ENCODE measurements at places on chromosomes 5 and 9.

DNA sequence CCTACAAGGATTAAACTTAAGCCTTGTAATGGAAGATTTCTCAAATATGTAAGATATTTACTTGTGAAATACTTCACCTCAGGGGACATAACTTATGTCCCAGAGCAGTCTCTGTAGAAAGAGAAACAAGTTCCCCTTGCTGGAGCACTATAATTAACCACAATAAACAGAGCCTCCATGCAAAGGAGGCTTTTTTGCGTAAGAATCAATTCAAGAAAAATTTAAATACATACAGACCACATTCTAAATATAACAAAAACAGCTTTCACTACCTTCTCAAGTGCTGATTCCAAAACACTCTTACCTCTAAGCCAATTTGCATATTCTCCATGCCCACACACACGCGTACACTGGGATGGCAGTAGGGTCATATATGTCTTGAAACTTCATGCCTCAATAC is 30.7 kb upstream of the CCNB1 start:
- H3K36me3 ChIP-seq, result no peaks in the 10 kb centered on the region
- no peak overlapping the region for H3K27ac ChIP-seq
- H3K4me3 ChIP-seq, result no peak overlapping the region
- no peak for DNase-seq
- no peaks in the 10 kb centered on the region for H3K27me3 ChIP-seq

DNA sequence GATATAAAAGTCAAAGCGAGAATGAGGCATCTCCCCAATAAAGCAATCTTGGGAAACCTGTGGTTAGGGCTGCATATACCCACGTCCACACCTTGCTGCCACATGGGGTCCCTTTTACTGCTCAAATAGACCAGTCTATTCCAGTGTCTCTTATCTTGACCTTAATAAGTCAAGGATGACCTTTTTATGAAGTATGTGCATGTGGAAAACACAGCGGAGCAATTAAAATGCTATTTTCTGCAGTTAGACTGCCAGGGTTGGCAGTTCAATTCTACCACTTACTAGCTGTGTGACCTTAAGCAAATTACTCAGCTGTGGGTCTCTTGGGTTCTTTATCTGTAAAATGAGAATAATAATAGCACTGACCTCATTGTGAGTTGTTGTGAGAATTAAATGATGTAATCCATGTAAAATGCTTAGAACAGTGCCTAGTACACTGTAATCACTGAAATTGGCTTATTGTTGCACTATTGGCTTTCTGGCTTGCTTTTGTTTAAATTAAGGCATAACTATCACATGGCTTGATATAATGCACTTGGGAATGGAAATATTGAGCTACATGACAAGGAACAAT is 67.8 kb upstream of the HSPB3 start:
- no peak overlapping the region for H3K27ac ChIP-seq
- H3K36me3 ChIP-seq, result no peaks in the 10 kb centered on the region
- H3K4me1 ChIP-seq, result no peaks in the 10 kb centered on the region
- H3K4me3 ChIP-seq, result no peak overlapping the region
- no peaks in the 10 kb centered on the region for H3K27me3 ChIP-seq

- no peaks in the 10 kb centered on the region for H3K4me1 ChIP-seq
- no peak overlapping the region for H3K4me3 ChIP-seq
- no peak overlapping the region for H3K27ac ChIP-seq
- peaks cover 9% of the 10 kb centered on the region for H3K36me3 ChIP-seq
- no peaks in the 10 kb centered on the region for H3K27me3 ChIP-seq
Observed at GRCh38 chr5:160105686-160106360, 13.4 kb downstream of the PWWP2A start.

DNA sequence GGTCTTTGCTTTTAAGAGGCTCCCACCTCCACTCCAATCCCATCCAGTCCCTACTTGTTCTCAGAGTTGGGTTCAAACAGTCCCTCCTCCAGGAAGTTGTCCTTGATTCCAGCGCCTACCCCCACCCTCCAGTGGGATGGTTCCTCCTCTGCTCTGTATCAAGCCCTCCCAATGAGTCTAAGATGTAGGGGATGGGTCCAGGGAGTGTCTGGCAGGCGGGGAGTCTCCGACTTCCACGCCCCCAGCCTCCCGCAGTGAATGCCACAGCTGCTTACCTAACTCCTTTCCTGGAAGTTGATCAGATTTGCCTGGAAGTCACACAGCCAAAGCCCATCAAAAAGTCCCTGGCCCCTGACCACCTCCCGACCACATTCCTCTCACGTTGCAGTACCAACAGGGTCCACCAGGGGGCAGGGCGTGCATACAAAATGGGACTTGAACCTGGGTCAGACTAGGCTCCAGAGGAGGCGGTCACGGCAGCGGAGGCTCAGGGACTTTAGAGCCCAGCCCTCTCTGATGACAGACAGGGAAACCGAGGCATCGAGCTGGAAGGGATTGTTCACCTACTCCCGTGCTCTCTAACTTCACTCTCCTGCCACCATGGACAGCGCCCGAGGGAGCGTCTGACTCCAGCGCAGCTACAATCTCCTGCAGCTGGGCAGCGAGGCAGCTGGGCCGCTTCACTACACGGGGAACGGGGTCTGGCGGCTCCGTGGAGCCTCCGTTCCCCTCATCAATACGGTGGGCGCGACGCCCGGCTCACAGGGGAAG is 25.0 kb upstream of the TDRD7 start:
- no peaks in the 10 kb centered on the region for H3K4me1 ChIP-seq
- no peaks in the 10 kb centered on the region for H3K27me3 ChIP-seq
- H3K27ac ChIP-seq, result peak overlapping the region; percentile 84
- peak overlapping the region; percentile 18 for H3K4me3 ChIP-seq
- no peaks in the 10 kb centered on the region for H3K36me3 ChIP-seq
- DNase-seq, result peak; percentile 85

- no peaks in the 10 kb centered on the region for H3K36me3 ChIP-seq
- H3K4me3 ChIP-seq, result no peak overlapping the region
- H3K27me3 ChIP-seq, result no peaks in the 10 kb centered on the region
- no peak overlapping the region for H3K27ac ChIP-seq
- DNase-seq, result no peak
Observed at GRCh38 chr5:92424785-92425426, 1041.8 kb upstream of the ARRDC3 start.

- H3K4me1 ChIP-seq, result no peaks in the 10 kb centered on the region
- no peak overlapping the region for H3K4me3 ChIP-seq
- DNase-seq, result no peak
- no peaks in the 10 kb centered on the region for H3K27me3 ChIP-seq
Observed at GRCh38 chr5:13664377-13664776, 280.1 kb downstream of the DNAH5 start.

- H3K4me1 ChIP-seq, result no peaks in the 10 kb centered on the region
- H3K4me3 ChIP-seq, result no peak overlapping the region
- no peak for DNase-seq
- no peaks in the 10 kb centered on the region for H3K36me3 ChIP-seq
- H3K27ac ChIP-seq, result peak overlapping the region; percentile 4
Observed at GRCh38 chr5:37208883-37209797, 40.0 kb downstream of the CPLANE1 start.

GRCh38 chr5:79893976-79894375 is 97.1 kb downstream of the MTX3 start:
- DNase-seq, result no peak
- H3K27ac ChIP-seq, result no peak overlapping the region
- H3K27me3 ChIP-seq, result no peaks in the 10 kb centered on the region
- H3K4me1 ChIP-seq, result no peaks in the 10 kb centered on the region
- H3K36me3 ChIP-seq, result no peaks in the 10 kb centered on the region

- no peak for DNase-seq
- H3K27ac ChIP-seq, result peak overlapping the region; percentile 66
- H3K4me3 ChIP-seq, result no peak overlapping the region
- H3K27me3 ChIP-seq, result no peaks in the 10 kb centered on the region
- peaks cover 11% of the 10 kb centered on the region for H3K4me1 ChIP-seq
Observed at GRCh38 chr5:76325876-76326491, 77.1 kb upstream of the IQGAP2 start.

- H3K4me3 ChIP-seq, result no peak overlapping the region
- no peaks in the 10 kb centered on the region for H3K27me3 ChIP-seq
- no peaks in the 10 kb centered on the region for H3K4me1 ChIP-seq
- DNase-seq, result no peak
Observed at GRCh38 chr9:71209890-71210289, 88.5 kb upstream of the TRPM3 start.

DNA sequence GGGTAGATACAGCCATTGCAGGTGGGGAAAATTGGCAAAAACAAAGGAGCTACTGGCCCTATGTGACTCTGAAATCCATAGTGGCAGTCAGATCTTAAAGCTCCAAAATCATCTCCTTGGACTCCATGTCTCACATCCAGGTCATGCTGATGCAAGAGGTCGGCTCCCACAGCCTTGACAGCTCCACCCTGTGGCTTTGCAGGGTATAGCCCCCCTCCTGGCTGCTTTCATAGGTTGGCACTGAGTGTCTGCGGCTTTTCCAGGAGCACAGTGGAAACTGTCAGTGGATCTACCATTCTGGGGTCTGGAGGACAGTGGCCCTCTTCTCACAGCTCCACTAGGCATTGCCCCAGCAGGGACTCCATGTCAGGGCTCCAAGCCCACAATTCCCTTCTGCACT is 1190.1 kb downstream of the CDH12 start:
- H3K4me3 ChIP-seq, result no peak overlapping the region
- DNase-seq, result no peak
- H3K4me1 ChIP-seq, result no peaks in the 10 kb centered on the region
- no peaks in the 10 kb centered on the region for H3K27me3 ChIP-seq

- no peaks in the 10 kb centered on the region for H3K4me1 ChIP-seq
- H3K4me3 ChIP-seq, result no peak overlapping the region
- H3K27me3 ChIP-seq, result no peaks in the 10 kb centered on the region
- H3K27ac ChIP-seq, result no peak overlapping the region
- no peak for DNase-seq
Observed at GRCh38 chr9:14937216-14937615, 27.0 kb upstream of the FREM1 start.

DNA sequence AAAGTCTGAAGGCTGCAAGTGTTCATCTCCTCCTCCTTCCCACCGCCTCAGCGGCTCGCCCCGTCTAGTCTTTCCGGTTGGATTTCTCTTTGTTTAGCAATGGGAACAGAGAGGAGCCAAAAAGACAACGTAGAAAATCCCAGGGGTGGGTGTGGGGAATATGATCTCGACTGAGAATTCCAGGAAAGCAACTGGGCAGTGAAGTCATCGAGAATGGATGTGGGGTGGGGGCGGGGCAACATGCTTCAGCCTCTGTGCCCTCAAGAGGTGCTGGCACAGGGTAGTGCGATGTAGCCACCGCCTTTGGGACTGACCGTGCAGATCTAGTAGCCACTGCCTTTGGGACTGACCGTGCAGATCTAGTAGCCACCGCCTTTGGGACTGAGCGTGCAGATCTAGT is 12.9 kb downstream of the MSX2 start:
- no peaks in the 10 kb centered on the region for H3K36me3 ChIP-seq
- H3K4me3 ChIP-seq, result no peak overlapping the region
- no peak for DNase-seq
- H3K4me1 ChIP-seq, result peaks cover 8% of the 10 kb centered on the region

GRCh38 chr5:68891718-68892117 is 202.1 kb upstream of the SLC30A5 start:
- no peaks in the 10 kb centered on the region for H3K36me3 ChIP-seq
- no peak overlapping the region for H3K27ac ChIP-seq
- H3K27me3 ChIP-seq, result no peaks in the 10 kb centered on the region

- DNase-seq, result no peak
- H3K4me1 ChIP-seq, result no peaks in the 10 kb centered on the region
- no peaks in the 10 kb centered on the region for H3K36me3 ChIP-seq
Observed at GRCh38 chr5:54390015-54390414, 65.5 kb upstream of the HSPB3 start.

DNA sequence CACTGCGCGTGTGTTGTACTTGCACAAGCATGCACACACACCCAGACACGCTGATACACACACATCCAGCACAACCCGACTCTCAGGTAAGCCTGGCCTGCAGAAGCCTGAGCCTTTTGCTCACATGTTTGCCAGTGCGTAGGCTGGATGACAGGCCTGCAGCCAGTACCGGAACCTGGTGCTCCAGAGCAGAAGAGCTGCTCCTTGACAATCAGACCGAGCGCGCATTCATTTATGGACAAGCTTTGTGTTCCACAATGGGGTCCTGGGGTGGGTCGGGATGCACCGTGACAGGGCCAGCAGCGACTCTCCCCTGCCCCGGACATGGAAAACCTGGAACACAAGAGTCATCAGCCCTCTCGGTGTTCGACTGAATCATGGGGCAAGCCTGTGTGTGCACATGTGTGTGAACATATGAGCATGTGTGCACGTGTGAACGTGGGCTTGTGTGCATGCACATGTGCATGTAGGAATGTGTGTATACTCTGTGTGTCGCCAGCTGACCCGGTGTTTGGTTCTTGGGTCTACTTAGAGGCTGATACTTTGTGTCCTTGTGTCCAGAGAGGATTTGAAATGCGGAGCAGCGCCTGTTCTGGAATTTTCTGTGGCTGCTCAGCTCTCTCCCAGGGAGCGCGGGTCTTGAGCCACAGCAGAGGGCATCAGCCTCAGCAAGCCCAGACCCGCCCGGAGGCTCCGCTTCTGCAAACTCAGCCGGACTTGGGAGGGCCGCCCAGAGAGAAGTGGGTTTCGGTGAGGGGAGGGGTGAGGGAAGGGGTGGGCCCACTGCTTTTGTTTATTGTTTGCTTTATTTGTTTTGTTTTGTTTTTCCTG is 32.2 kb downstream of the IRX4 start:
- no peaks in the 10 kb centered on the region for H3K27me3 ChIP-seq
- H3K27ac ChIP-seq, result no peak overlapping the region
- H3K4me1 ChIP-seq, result no peaks in the 10 kb centered on the region
- H3K36me3 ChIP-seq, result no peaks in the 10 kb centered on the region
- no peak overlapping the region for H3K4me3 ChIP-seq

Data from Peyer's patch (tissue), 4 donors.